Activated naive CD8-positive, alpha-beta T cell treated with anti-CD3 and anti-CD28 coated beads for 36 hours (primary cell): ENCODE measurements at places on chromosomes 2 and 18.

DNA sequence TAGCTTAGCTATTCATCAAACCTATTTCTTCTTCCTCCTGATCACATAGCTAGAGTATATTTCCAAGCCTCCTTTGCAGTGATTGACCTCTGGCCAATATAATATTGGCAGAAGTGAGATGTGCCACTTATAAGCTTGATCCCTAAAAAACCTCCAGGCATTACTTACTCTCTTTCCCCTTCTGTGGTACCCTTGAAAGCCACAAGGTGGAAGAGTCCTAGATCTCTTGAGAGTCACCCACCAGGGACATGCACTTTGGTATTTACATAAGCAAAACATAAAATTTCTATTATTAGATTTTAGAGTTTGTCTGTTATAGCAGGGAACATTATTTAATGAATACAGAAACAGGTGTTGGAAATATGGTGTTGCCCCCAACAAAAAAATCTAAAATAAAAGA is 112.0 kb downstream of the EXOC6B start:
- no peak for DNase-seq

DNA sequence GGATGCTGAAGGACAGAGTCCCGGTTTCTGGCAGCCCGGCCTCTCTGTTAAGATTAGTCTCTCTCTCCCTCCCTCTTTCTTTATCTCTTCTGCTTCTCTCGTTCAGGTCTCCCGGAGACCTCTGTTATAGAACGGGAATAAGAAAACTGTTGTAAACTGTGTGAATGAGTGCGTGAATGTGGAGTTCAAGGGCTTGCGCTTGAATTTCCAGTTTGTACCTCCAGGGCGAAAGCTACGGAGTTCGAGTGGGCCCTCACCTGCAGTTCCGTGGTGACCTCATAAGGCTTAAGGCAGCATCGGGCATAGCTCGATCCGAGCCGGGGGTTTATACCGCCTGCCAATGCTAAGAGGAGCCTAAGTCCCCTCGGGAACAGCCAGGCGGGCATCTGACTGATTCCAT is 26.4 kb downstream of the SKA1 start:
- DNase-seq, result no peak

DNA sequence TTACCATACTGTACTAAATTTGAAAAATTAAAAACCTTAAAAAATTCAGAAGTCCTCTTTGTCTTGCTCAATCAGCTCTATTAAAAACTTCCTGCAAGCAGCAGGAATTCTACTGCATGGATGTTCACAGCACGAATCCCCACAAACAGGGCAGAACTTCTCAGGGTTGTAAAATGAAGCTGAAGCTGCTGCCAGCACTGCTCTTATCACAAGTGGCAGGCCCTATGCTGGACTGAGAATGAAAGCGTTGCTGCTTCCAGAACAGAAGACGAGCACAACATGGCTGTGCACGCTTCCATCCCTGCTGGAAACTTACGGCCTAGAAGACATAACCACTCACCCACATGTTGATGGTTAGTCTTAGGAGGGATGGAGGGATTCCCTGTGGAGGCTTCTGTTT is 134.0 kb downstream of the RAB3GAP1 start:
- DNase-seq, result no peak

- DNase-seq, result no peak
These were observed 14.7 kb downstream of the SLC14A1 start for GRCh38 chr18:45738660-45739059.

GRCh38 chr2:191247381-191248057 is 2.3 kb downstream of the MYO1B start:
- DNase-seq, result no peak
